ENCODE measurements at places on chromosomes 2 and 18.

DNA sequence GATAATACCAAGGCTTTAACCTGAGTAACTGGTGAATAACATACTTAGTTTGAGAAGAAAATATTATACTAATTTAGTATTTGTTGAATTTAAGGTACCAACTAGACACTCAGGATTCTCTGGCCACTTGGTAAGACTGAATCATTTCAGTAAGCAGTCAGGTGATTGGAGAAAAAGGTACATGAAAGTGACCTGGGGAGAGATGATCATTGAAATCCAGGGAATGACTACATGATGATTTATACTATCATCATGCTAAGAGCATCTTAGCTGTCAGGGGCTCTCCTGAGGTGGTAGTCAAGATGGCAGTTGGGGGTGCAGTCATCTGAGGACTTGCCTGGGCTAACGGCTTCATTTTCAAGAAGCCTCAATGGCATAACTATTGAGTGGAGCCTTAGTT is 571.2 kb upstream of the ACVR2A start:
- DNase-seq = no peak

- DNase-seq = peak; percentile 55
Observed at GRCh38 chr18:63848159-63848558, 39.3 kb upstream of the SERPINB2 start.

- peak; percentile 31 for DNase-seq
Observed at GRCh38 chr18:26089293-26090129, 902 bp downstream of the SS18 start.

- DNase-seq = no peak
Observed at GRCh38 chr2:158097481-158097880, 4.2 kb upstream of the UPP2 start.

DNA sequence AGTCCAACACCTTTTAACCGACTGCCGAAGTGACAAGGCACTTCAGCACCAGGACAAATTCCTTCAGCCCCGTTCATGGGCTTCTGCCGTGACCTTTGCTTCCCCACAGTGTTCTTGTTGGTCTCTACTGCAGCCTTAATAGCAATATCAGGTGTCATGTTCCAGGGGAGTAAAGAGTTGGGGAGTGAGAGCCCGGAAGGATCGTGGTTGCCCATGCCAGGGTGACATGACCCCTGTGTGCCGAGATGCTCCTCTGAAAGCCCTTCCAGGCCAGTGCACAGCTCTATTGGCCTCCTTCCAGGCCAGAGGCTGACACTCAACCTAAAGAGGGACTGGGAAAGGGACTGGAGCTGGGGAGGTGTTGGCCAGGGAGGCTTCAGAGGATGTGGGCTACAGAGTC is 279.2 kb downstream of the CYRIA start:
- no peak for DNase-seq

DNA sequence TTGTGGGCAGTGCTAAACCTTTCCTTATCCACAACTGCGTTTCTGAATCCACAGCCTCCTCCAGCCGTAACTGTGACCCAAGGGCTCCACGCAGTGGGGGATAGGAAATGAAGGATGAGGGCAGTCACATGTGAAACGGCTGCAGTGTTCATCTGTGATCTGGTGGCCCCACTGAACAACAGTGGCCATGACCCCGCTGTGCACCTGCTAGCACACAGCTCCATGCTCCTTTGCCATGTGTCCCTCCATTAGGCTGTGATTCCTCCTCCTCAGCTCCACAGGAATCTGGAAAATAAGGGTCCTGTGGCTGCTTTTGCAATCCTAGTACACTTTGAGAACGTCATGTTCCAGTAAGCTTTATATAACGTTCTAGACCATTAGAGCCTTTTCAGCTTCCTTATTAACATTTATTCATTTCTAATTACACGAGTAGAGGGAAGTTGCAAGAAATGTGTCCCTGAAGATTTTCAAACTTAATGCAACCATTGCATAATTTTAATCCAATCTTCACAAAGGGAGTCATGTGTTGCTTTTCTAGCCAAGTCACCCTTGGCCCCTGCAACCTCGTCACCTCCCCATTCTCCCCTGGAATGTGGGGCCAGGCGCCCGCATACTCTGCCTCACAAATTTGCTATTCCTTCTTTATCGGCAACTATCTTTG is 7.1 kb upstream of the NAPG start:
- DNase-seq = peak; percentile 78

DNA sequence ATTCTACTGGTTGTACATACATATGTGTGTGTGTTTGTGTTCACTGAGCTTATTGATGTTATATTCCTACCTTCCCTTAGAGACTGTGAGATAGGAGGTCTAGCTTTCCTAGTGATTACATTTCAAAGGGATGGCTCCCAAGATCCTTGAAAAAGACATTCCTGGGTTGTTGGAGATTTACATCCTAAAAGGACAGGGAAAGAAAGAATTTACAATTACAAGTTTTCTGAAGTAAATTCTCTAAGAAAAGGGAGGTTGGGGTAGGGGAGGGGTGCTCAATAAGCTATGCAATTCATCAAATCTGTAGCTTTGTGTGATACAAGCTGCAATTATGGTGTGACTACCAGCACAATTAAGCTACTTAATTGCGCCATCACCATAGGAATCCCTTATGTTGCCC is 284.3 kb downstream of the NUP35 start:
- DNase-seq = no peak

DNA sequence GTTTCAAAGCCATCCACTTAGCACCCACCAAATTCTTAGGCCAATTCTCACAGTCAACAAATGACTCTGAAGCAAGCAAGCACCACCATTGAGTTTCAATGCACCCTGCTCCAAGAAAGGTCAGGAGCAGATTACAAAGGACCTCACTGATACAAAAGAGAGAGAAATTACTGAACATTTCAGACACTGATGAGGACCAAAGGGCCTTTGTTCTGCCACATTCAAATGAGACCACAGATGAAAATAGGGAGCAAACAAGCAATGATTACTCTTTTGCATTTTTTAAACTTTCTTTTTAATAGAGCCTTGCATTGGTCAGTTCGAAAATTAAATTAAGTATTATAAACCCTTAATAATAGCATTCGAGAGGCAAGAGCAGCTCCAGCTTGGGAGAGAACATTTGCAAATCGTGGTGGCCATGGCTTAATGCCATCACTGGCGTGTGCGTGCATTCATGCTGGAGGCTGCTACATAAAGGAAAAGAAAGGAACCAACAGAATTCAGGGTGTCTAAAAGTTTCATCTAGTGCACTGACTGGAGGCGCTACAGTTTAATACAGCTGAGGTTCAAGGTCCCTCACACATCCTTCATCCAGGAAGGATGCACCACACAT is 87.5 kb downstream of the KLF7 start:
- no peak for DNase-seq

- no peak for DNase-seq
Observed at GRCh38 chr2:135570884-135571283, 39.6 kb downstream of the R3HDM1 start.

DNA sequence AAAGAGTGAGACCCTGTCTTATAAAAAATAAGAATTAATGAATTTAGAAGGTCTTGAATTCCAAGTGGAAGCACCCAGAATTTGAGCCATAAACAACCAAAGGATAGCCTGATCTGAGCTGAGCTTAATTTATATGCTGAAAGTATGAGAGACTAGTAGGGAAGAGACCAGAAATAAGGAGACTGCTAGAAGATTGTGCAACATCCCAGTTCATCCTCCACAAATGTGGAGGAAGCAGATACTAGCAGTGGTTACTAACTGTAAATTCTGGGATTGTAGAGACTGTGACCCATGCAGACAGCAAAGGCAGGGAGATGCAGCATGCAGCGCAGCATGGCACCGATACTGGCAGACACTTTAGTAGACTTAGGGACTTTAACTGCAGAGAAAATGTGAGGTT is 1.5 kb upstream of the SULT1C2 start:
- DNase-seq = no peak

DNA sequence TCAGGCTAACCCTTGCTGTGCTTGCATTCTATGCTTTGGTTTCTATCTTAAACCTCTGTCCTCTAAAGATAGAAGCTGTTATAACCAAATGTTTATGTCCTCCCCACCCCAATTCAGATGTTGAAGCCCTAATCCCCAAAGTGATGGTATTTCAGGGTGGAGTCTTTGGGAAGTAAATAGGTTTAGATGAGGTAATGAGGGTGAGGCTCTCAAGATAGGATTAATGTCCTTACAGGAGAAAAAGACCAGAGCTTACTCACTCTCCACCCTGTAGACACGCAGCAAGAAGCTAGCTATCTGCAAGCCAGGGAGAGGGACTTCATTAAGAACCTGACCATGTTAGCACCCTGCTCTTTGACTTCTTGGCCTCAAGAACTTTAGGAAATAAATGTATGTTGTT is 362.5 kb downstream of the ERBB4 start:
- DNase-seq = no peak

DNA sequence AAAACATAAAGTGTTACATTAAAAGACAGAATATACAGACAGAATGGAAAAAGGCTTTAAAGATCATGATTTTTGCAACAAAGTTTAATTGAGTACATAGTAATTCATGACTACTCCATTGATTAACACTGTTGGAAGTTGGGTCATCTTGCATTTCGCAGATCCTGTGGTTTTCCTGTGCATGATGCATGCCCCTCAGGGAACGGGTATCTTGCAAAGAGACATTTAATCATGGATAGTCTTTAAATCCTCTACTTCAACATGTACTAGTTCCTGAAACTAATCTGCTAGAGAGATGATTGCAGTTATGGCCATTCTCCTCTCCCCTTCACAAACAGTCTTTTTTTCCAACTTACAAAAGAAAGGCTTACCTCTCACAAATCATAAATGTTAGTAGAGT is 155.6 kb upstream of the DSEL start:
- no peak for DNase-seq

- DNase-seq = no peak
Observed at GRCh38 chr18:62634979-62635630, 80.2 kb upstream of the PHLPP1 start.

DNA sequence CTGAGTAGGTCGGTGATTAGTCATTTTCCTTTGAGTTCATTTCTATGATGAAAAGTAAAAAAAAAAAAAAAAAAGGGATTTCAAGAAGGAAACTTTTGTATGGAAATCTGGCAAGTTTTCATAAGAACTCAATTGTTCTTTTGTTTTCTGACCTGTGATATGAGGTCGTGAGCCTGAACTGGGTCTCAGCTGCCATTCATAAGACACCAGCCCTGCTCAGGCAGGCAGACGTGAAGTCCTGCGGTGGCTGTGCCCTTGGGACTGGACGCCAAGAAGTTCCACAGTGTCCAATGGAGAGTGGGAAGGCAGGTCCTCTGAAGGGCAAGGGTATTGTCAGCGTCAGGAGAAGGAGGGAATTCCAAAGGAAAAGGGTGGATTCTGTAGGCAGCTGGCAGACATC is 183.9 kb downstream of the NCK2 start:
- no peak for DNase-seq

DNA sequence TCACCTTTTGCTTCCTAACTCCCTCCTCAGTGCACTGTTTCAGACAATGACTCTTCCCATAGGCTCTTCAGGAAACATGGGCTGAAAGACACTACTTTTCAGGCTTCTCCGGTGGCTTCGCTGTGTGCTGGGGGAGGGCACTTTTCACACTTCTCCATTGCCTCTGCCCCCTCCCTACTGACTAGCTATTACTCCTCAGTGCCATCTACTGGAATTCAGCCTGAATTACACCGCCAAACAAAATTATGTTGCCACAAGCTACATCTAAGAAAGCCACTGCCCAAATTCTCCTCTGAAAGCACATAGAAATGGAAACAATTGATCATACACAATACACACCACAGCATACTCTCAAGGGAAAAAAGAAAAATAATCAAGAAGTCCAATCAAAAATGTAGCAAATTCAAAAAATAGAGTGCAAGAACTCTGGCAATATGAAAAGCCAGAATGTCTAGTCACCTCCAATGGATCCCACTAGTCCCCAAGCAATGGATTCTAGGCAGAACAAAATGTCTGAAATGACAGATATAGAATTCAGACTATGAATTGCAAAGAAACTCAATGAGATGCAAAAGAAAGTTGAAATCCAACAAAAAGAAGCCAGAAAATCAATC is 1139.4 kb upstream of the GYPC start:
- DNase-seq = peak; percentile 36
